ENCODE measurements at places on chromosomes 3 and 15.

GRCh38 chr3:57927916-57928315, 80.3 kb upstream of the FLNB start:
- DNase-seq = no peak

GRCh38 chr15:43220991-43221403, at the start of gene EPB42:
EPB42 (minus strand) TSS chr15:43221018; CDS start chr15:43220825, 193 bp downstream.
- DNase-seq = no peak

GRCh38 chr3:68220832-68221231, 566.4 kb upstream of the SUCLG2 start:
- DNase-seq = no peak

DNA sequence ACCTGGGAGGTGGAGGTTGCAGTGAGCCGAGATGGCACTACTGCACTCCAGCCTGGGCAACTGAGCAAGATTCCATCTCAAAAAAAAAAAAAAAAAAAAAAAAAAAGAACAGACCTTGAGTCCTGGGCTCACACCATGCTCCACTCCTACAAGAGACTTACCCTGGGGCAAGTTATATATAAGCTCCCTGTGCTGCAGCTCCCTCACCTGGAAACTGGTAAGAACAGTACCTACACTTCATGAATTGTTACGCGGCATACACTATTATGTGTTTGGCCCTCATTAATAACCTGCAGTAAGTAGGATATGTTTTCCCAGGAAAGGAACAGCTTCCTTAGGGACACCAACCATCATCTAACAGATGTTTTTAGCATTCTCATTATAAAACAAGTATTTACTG, 119.6 kb downstream of the FMN1 start:
- no peak for DNase-seq

DNA sequence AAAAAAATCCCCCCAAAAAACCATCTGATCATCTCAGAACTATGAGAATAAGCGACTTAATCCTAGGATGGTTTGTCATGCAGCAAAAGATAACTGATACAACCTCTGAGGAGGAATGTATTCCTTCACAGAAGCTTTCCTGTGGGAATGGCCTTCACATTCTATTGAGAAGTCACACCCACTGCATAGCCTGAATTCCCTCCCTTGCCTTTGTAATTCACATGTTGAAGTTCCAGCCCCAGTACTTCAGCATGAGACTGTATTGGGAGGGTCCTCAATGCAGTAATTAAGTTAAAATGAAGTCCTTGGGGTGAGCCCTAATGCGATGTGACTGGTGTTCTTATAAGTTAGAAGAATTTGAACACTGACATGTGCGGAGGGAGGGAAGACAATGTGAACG, 395.2 kb downstream of the TUSC7 start:
- DNase-seq = no peak

DNA sequence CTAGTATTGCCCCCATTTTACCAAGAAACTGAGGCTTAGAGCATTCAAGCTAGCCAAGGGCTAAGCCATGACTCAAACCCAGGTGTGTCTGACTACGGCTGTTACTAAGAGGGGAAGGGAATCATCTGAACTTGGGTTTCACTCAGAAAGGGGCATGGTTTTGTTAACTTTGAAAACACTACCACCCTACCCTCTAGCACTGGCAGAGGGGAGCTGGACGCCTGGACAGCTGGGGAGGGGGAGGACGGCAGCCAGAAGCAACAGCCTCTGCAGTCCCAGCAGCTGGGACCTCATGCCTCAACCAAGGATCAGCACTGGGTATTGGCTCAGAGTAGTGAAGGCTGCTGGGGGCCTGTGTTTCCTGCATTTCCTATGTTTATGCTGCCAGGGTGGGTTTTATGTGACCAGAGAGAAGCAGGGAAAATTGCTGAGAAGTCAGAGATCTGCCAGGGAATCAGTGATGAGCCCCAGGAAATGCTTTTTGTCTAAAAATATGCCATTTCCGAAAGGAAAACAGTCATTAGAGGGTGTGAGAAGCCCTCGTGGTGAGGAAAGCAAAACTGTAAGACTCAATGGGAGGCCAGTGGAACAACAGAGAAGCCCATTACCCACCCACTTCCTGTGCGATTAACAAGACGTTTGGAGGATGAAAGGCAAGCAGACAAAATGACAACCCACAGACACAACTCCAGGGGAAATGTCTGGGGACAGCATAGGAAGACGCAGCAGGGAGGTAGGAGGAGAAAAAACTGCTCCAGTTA, 41.2 kb downstream of the LIPC start:
- peak; percentile 82 for DNase-seq

GRCh38 chr15:75786575-75786947, 56.7 kb upstream of the UBE2Q2 start:
- no peak for DNase-seq

- DNase-seq = no peak
Observed at GRCh38 chr3:151467069-151467468, 6.2 kb upstream of the IGSF10 start.

- peak; percentile 94 for DNase-seq
Observed at GRCh38 chr3:129596194-129597086, 10.0 kb downstream of the PLXND1 start.
